ENCODE measurements at places on chromosomes 3 and 15. TPM values are rescaled to one million over a fixed set of nuclear protein-coding genes. Genes with fewer than 3 reads are reported as not detected.

GRCh38 chr3:122004991-122005565, 17.0 kb downstream of the ILDR1 start:
- no peak for DNase-seq

GOLGA6B gene
- not detected for total RNA-seq

GRCh38 chr3:61454006-61454585, 107.3 kb upstream of the PTPRG start:
- no peak for DNase-seq

KNL1 gene
- 0.10 TPM for total RNA-seq

DNA sequence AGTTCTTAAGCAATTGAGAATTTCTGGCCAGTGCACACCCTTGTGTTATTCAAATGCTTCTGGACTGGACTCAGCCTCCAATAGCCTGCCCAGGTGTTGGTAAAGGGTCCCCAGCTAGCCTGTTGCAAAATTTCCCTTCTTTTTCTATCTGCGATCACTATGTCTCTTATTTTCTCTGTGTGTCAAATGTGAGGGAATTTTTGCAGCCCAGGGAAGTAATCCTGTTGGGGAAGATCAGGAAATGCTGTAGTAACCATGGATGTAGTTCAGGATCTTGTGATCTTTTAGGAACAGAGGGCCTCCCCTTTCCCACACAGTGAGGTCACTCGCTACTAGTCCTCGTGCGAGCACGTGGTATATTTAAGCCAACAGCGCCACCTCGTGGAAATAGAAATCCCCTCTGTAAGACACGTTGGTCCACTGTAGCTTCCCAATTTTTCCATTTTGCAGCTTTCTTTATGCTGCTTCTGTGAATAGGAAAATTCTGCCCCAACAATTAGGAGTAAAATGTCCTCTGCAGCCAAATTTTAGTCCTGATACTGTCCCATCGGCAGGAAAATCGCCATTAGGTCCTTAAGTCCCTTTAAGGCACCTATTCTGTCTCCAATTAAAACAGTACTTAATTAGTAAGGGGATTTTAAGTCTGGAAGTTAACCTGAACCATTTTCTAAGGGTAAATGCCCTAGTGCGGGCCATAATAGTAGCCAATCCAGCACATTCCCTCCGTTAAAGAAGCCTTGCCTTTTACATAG, 4.0 kb upstream of the SMCO1 start:
- DNase-seq = peak; percentile 56

CHRNA7 gene
- 0.35 TPM for total RNA-seq

PGBD4 gene
- 1.9 TPM for total RNA-seq

CADM2 gene
- 2.7 TPM for total RNA-seq

- no peak for DNase-seq
Observed at GRCh38 chr3:47227678-47228077, 54.9 kb downstream of the KIF9 start.

- DNase-seq = no peak
Observed at GRCh38 chr3:129382366-129382765, 46.1 kb downstream of the EFCAB12 start.

MESP1 gene
- 6.4 TPM for total RNA-seq

DNA sequence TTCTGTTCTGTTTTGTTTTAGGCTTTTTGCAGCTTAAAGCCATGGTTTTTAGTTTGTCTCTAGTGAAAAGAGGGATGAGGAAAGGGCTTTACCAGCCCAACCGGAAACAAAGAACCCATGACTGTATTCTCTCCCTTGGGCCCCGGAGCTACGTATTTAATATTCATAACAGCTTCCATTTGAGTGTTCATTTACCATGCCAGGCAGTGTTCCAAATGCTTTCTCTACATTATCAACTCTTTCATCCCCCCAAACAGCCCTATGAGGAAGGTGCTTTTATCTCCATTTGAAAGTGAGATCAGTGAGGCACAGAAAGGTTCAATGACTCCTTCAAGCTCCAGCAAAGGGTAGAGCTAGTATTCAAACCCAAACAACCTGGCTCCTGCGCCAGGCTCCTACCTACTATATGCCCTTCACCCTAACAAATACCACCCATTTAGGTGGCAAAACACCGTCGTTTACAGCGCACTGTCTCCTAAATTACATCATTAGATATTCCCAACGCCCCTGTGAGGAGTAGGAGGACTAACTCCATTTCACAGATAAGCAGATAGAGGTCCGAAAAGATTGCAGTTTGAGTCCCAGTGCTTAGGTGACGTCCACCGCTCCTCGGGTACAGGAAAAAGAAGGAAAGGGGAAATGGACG, 27.9 kb downstream of the GTPBP8 start:
- no peak for DNase-seq

PYGO1 gene
- 29.5 TPM for total RNA-seq

- DNase-seq = no peak
Observed at GRCh38 chr15:34594361-34594760, 10.9 kb upstream of the GOLGA8B start.

GCSAM gene
- not detected for total RNA-seq

TJP1 gene
- 47.2 TPM for total RNA-seq

C3orf22 gene
- not detected for total RNA-seq

DNA sequence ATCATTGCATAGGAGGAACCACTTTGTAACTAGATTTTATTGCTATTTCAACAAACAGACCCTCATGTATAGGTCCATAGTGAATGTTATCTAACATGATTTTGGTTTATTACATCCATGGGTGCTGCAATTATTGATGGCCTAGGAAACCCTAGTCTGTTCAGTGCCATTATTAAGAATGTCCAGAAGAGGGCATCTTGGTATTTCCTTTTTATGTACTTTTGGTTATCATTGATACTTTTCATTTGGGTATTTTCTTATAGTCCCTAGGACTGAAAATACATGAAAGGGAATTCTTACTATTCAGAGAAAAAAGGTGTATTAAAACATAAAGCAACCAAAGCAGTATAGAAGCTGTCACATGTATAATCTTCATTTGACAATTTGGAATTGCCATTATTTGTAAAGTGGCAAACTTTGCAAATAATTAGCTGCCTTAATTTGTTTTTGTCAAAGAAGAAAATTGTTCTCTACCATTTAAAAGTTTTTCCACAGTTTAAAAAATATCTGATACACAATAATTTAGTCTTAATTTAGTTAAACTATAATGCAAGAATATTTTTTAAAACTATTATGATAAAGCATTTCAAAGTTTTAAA, 48.7 kb downstream of the CNOT10 start:
- DNase-seq = no peak

TCAIM gene
- 18.9 TPM for total RNA-seq

ERC2 gene
- not detected for total RNA-seq

DNA sequence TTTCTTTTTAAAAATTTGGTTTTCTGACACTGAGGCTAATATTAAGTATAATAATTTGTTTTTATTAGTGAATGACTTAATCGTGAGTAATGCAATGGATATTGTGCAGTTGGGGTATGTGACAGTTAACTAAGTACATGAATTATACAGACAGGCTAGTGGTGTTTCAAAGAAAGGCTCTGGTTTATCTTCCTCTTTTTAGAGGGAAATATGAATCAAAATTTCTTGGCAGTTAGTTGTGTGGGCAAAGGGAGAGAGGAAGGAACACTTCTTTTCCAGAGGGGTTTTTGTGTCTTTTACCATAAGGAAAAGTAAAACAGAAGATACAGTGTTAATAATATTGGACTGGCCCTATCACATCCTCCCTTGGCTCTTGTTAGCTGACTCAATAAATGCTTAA, 2.7 kb downstream of the ZNF654 start:
- DNase-seq = no peak

DNA sequence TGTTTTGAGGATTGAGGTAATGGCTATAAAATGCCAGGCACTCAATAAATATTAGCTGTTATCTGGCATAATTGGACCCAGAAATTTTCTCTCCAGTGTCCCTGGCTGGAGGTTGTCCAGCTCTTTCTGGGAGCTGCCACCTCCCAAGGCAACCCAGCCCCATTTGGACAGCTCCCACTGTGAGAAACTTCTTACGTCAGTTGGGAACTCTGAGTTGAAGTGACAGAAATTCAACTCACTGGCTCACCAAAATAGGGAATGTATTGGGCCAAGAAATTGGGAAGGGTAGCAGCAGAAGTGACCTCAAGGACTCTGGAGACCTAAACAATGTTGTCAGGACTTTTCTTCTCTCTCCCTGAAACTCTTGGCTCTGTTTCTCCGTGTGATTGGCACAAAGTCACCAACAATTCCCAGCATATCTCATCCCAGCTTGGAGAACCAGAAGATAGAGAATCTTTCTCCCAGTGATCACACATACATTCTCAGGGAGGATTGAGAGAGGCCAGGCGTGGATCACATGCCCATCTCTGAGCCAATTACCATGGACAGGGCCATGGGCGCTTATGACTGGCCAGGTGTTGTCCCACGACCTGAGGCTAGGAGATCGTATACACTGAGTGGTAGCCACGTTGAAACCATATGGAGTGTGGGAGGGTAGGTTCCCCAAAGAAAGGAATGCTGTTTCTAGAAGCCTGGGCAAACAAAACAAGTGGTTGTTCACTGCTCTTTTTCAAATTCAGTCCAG, 22.5 kb upstream of the HCN4 start:
- no peak for DNase-seq

DNA sequence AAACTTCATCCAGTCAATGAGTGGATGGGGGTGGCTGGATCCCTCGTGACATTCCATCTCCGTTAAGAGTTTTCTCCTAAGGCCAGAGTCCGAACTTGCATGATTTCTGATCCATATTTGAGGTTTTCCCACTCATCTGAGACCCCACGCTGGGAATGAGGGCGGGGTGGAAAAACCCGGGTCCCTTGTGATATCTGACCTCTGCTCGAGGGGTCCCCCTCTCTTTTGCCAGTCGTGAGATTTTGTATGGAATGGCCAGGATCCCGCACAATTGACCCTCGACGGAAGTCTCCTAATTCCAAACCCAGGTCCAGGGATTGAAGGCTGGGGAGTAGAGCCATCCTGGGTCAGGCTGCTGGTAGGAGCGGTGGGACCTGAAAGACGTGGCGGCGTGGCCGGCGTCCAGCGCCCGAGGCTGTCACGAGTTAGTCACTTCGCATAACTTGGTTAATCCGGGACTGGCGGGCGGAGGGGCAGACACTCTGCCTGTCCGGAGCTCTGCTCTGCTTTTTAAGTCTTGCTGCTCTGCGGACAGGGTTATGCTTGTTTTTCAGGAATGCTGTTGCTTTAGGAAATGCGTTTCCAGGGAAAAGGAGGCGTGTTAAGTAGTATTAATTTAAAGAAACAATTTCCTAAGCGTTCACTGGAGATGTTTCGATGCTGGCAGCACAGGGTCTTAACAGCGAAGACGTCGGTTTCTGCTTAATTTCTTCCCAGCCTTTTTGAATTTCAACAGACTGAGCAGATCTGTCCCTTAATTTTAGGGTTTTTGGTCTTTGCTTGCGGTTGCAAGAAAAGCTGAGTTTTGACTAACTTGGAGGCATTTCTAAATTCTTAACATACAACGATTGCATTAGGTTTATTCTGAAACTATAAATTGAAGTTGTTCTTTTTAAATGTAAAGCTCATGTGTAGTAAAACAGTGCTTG, 69.7 kb upstream of the LRRFIP2 start:
- peak; percentile 91 for DNase-seq

DNA sequence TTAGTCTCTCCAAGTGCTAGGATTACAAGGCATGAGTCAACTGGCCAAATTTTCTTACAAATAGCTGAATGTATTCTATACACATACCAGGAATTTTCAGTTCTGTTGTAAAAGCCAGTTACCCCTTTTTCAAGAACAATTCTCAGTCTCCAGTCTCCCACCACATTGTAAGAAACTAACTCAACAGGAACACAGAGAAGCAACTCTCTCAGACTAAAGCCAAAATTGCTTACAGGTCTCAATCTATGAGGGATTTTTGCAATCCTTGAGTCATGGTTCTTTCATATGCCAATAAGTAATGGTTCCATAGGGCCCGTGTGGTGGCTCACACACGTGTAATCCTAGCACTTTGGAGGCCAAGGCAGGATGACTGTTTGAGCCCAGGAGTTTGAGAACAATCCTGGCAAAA, 8.5 kb downstream of the IP6K2 start:
- no peak for DNase-seq

GRCh38 chr15:68990231-68990991, 24.1 kb upstream of the NOX5 start:
- no peak for DNase-seq

- no peak for DNase-seq
Observed at GRCh38 chr15:67531379-67531914, 10.5 kb downstream of the C15orf61 start.

DNA sequence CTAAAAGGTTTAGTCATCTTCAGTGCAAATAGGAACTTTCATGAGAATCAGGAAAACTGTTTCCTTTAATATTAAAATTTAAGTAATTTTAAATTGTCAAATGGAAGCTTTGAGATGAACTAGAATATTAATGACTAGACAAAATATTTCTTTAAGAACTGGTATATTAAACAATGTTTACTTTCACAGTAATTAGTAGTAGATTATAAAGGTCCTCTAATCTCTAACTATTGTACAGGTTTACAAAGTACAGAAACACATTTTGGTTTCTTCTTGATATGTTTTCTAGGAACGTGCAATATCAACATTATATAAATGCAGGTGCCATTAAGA, 138.9 kb downstream of the CLASP2 start:
- DNase-seq = no peak

- no peak for DNase-seq
Observed at GRCh38 chr15:80234883-80235282, 17.1 kb downstream of the CTXND1 start.

DNA sequence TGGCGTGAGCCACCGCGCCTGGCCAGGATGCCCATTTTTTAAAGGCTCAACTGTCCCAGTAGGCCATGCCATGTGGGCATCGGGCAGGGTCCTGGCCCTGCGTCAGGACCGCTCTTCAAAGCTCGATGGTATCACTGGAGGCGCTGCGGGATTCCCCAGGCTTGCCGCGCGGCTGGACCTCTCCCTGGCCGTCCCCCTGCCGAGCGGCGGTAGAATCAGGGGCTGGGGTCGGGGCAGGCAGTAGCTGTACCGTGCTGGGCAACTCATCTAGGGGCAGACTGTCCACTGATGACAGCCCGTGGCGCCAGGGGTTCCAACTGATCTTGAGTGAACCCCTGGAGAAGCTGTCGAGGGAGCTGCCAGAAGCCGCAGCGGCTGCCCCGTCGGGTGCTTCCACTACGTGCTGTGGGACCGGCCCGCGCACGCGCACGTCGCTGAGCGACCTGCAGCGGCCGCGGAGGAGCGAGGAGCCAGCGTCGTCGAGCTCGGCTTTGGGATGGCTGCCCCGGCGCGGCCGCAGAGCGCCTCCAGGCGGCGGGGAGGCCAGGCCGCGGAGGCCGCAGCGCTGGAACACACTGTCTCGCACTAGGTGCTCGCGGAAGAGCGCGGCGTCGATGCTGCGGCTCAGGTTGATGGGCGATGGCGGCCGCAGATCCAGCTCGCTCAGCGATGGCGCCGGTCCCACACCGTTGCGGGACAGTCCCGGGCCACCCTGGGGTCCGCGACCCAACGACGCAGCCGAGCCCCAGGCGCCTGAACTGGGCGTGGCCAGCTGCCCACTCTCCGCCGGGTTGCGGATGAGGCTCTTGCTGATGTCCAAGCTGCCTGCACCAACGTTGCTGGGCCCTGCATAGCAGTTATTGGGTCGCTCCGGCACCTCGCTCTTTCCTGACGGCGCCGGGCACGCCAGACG, 5.8 kb downstream of the PRRT3 start:
- DNase-seq = peak; percentile 67

- no peak for DNase-seq
Observed at GRCh38 chr3:66785191-66785909, 212.8 kb upstream of the KBTBD8 start.

CX3CR1 gene
- total RNA-seq = 0.42 TPM

Measured in gastrocnemius medialis (tissue), 4 donors.